ENCODE measurements at places on chromosomes 5 and 9.

DNA sequence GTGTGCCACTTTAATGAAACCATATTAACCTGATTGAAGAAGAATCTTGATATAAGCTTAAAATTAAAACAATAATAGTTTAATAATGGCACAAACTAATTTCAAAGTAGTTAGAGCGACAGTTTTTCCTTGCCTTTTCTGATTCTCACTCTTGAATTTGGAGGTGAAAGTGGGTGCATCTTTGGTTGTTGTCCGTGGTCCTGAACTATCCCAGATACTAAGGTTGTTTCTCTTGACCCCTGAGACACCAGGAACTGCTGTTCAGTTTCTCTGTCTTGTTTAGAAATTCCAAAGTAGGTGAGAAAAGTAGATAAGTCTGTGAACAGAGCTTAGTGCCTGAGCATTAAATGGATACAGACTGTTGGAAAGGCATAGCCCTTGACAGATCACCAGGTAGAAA lies 274.7 kb downstream of the FBXL7 start:
- DNase-seq = no peak

DNA sequence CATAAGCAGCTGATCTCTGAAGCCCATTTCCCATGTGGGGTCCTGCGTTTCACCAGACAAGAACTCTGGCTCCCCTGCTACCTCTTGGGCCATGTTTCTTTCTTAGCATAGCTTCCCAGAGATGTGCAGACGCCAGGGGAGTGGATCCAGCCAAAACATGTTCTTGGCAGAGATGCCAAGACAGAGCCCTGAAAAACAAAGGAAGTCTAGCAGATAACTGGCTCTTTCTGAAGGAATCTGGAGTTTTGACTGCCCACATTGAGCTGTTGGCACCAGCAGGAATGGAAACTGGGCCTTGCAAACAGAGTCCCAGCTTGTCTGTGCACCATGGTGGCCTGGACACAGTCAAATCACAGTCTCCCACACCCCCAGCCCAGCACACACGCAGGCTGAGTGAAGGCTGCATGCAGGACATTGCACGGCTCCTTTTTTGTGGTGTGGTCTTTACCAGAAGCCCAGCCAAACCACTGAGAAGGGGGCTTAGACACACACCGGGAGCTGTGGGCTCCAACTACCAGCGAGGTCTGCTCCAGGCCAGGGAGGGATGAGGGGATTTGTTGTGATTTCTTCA lies 114.7 kb downstream of the SNX18 start:
- DNase-seq = no peak

DNA sequence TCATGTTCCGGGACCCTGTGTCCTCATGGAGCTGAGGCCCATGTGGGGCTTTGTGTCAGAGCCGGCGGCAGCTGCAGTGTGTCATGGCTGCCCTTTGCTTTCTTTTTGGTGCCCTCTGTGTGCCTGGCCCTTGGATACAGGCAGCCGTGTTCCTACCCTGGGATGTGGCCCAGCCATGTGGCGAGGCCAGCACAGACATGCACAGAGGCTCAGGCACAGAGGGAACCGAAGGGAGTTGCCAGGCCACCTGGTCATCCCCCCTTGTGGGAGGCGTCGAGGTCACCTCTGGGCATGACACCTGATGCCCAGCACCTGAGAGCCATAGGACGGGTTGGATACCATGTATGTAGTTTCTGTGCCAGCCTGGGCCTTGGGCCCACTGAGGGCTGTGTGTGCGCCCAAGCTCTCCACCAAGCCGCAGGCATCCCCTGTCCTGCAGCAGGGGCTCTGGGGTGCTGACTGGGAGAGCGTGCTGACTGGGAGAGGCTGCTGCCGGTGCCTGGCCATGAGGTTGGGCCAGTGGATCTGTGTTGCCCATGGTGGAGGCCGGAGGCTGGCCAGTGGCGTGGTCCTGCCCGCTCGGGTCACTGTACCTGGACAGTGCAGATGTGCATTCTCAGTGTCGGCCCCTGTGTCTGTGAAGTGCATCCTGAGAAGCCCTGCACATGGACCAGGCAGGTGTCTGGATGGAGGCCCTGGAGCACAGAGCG lies 4.8 kb downstream of the NKD2 start:
- DNase-seq = no peak

GRCh38 chr5:111673891-111674626 lies 82.9 kb downstream of the NREP start:
- DNase-seq = no peak

DNA sequence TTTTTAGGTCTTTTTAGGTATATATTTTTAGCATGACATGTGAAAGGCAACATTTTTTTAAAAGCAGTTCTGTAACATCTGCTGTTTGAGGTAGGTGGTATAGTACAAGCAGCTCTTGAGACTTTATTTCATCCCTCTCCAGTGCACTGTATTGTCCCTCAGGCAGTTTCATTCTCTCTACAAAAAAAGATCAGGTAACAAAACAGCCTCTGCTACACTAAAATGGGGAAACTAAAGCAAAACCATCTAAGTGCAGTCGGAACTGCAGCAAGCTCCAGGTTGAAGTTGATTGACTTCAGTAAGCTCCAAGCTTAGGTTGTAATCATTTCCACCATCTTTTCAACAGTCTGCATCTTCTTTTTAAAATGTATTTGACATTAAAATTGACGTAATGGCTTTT lies 195.6 kb downstream of the DEPDC1B start:
- no peak for DNase-seq

DNA sequence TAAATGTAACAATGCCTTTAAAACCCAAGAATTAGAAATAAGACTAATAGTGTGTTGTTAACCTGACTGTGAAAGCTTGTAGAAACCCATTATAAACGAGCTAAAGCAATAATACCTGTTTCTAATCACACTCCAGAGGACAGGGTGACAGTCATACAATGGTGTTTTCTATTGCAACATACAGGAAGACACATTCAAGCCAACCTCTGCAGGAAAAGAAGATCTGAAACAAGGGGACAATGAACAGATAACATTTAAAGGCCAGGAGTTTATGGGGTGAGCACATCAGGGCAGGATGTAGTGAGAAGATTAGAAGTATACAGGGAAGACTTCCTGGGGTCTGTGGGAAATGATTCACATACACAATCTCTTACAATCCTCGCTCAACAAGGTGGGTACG lies 13.8 kb downstream of the BARHL1 start:
- DNase-seq = no peak

DNA sequence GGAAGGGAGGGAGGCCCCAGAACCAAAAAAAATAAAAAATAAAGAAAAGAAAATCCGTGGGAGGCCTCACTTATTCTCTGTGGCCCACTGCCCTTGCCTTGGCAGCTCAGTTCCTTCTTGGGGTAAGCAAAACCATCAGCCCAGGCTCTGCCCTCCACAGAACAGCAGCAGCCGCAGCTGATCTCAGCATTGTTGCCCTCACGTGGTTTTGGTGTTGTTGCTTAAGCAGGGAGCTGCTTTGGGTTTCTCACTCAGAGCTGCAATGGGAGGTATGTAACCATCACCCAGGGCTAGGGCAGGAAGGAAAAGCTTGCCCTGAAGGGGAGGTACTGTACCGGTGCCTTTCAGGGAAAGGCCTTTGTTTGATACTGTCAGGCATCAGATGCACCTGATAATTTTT lies 374.7 kb upstream of the WWC1 start:
- no peak for DNase-seq
